ENCODE measurements at places on chromosomes 1 and 21.

DNA sequence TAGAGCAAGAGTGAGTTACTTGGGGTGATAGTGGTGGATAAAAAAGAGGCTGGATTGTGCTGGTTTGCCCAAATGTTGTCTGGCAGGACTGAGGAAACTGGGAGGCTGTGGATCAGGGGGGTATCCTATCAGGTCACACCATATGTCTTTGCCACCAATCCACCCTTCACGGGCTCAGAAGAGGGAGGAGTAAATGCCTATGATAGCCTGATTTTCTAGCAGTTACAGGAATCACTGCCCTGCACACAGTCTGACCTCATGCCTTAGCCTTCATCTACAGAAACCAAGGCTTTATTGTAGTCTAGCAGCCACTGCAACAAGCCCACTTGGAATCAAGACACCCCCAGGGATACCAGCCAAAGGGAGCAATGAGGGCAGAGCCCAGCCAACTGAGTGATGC, 51.8 kb downstream of the ATP1A1 start:
- no peak for DNase-seq

DNA sequence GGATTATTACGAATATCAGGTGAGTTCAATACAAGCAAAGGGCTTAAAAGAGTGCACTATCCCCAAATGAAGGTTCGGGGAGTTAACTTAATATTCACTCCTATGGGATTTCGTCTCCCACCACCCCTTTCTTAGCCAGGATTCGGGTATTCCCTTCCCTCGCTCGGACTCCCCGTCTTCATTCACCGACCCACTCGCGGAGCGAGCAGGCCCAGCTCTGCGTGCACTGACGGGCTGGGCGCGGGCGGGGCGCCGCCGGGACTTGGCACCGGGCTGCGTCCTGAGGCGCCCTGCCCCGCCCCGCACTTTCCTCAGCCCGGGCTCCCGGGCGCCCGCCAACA, 7.7 kb upstream of the MPZL1 start:
- DNase-seq: no peak

- no peak for DNase-seq
Measured at GRCh38 chr1:169513208-169513607, 27.5 kb upstream of the SLC19A2 start.

- no peak for DNase-seq
Measured at GRCh38 chr1:160752924-160753323, 13.9 kb downstream of the SLAMF7 start.

- no peak for DNase-seq
Measured at GRCh38 chr1:13922466-13923110, 222.6 kb downstream of the PRDM2 start.

- DNase-seq: no peak
Measured at GRCh38 chr1:32954168-32954567, 10.4 kb downstream of the RNF19B start.

GRCh38 chr1:149846593-149847466, 52.5 kb upstream of the BOLA1 start:
- DNase-seq: no peak

GRCh38 chr21:29640080-29640508, 299.7 kb downstream of the GRIK1 start:
- DNase-seq: no peak

- DNase-seq: no peak
Measured at GRCh38 chr1:18606443-18607288, 24.0 kb upstream of the PAX7 start.

- no peak for DNase-seq
Measured at GRCh38 chr1:70487910-70488665, 77.0 kb downstream of the CTH start.

GRCh38 chr1:51000160-51000559, 30.1 kb downstream of the CDKN2C start:
- no peak for DNase-seq

GRCh38 chr1:41919764-41920397, 1.2 kb upstream of the HIVEP3 start:
- no peak for DNase-seq

DNA sequence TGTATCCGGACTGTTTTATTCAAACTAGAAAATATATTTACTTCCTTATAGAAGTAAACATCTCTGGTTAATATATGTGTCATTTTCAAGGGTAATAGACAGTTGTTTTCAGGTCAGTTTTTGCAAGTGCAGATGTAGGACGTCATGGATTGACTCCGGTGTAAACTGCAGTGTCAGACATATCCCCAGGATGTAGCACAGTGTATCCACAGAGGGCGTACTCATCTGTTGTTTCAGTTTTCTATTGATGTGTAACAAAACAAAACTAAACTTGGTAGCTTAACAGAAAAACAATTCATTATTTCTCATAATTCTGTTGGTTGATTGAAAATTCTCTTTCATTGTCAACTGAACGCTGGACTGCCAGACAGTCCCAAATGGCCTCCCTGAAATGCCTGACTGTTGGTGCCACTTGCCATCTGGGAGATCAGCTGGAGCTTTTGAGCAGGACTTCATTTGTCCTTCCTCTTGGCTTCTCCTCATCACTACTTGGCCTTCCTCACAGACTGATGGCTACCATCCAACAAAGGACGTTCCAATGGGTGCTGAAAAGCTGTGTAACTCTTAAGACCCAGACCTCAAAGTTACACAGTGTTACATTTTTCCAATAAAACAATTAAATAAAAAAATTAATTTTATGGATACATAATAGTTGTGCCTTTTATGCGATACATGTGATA, 181.6 kb downstream of the NCAM2 start:
- DNase-seq: no peak

DNA sequence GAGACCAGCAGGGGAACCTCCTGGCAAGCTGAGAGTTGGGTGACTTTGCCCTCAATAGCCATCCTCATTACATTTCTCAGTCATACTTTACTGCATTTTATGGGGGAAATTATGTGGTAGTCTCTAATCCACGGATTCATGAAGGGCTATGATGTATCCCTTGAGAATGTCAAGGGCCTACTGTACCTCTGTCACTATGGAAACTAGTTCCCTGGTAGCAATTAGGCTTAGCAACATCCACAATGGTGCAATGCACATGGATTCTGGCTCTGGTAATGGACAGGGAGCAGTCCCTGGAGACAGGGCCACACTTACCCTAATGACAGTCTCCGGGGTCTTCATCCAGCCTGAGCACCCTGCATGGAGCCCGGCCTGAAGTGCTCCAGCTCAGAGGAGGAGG, 26.5 kb downstream of the LRRN2 start:
- DNase-seq: no peak

- peak; percentile 70 for DNase-seq
Measured at GRCh38 chr1:204314171-204314892, 45.4 kb downstream of the PLEKHA6 start.

DNA sequence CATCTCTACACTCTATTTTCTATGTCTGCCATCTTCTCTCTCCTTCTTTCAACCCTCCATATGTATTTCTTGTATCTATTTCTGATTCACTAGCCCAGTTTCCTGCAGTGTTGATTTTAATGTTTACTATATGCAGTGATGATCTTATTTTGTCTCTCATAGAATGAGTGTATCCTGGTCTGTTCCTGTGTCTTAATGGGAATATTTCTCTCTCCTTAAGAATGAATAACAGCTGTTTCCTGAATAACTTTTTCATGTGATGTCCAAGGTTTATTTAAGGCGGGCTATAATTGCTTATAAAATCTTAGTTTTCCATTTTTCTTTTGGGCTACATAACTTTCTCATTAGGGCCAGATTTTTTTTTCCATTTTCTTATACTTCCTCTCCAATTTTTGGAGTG, 144.5 kb downstream of the C1orf21 start:
- DNase-seq: no peak

DNA sequence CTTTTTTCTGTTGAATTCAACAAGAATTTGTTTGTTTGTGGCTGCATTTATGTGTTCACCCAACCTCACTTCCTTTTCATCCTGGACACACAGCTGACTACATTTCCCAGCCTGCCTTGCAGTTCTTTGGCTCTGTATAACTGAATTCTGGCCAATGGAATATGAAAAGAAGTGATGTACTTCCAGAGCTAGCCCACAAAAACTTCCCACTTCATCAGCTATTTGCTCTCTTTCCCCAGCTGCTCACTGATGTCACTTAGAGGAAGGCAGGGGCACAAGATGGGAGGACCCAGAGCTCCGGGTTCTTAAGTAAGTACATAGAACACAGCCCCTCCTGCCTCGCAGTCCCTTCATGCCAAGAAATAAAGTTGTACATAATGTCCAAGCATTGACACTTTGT, 235.0 kb upstream of the FGGY start:
- no peak for DNase-seq

DNA sequence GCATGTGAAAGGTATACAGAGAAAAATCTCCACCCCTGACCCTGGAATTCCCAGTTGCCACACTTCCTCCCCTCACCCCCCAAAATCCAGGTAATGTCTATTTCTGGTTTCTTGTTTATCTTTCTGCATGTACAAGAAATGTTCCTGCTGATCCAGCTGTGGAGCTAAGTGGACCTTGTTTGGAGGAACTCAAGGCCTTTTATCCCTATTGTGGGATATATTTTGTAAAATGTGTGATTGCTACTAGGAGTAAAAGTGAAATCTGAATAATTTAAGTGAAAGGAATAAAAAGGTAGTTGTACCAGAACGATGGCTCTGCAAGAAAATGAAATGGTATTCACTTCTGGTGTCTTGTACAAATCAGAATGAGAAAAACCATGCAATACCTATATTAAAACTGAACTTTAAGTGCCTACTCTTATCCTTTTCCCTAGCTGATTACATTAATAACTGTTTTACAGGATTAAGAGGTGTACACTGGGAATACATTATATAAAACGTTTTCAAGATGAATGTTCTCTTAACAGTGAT, 3.0 kb downstream of the SPEN start:
- DNase-seq: no peak

- no peak for DNase-seq
Measured at GRCh38 chr1:245168086-245168485, 13.3 kb downstream of the KIF26B start.

DNA sequence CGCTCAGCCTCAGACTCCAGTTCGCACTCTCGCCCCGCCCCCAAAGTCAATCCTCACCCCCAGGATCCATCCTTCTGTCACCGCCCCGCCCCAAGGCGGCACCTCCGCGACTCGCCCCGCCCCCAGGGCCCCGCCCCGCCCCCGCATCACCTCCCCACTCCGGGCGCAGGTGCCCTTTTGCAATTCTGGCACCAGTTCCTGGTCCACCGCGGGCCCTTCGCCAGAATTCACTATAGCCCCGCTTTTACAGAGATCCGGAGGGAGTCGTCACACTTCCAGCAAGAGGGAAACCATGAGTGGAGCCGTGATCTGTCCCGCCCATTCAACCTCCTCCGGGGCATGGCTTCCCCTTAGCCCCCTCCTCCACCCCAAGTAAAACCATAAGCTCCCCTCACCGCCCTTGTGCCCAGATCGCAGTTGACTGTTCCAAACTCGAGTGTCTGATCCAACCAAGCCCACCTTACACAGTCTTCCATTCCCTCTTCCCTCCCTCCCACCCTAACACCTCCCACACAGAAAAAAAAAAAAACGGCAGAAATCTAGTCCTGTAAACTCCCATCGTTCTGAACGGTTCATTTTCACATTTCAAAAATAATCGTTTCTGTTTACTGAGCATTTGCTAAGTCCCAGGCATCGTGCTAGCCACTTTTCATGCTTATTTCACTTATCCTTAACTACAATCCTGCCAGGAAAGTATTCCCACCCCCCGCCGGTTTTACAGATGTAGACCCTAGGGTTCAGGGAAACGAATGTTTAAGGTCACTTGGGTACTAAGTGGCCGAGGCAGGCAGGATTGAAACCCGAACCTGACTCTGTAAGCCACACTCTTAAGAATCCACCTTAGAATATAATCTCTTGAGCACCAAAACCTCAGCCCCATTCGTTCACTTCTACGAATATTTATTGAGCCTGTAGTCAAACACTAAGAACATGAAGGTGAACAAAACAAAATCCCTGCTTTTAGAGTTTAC, 1.3 kb upstream of the DNAJC16 start:
- DNase-seq: no peak

DNA sequence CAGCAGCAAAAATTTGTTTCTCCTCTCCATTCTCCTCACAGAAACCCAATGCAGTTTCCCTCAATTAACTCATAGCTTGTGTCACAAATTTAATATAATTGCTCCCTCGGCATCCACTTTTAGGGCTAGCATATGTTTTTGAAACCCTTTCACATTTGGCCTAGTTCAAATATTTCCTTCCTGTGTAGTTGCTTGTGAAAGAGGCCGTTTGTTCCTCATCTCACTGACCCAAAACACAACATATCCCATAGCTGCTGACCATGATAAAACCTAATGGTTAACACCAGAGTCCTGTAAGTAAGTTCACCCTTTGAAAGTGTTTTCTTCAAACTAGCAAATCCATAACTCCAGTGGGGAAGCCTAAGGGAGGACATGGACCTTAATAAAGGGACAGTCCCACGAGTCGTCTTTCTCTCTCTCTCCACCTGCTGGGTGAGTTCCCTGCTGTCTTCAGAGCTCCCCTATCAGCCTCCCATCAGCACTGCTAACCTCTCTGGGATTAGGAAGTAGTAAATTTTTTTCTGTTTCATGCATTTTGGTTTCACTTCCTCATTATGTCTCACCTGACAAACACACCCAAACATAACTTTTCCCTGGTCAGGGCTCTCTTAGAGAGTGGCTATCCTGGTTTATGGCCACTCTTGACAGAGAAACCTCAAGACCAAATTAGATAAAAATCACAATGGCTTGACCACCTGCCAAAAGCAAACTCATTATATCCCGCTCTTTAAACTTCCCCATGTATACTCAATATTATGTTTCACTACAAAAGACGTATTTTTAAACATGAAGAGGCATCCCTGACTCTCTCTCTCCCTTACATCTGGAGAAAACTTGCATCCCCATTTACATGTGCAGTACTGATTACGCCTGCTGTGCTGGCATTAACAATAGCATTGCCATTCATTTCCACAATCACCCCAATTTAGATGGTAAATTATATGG, 177.7 kb upstream of the HP1BP3 start:
- DNase-seq: no peak

GRCh38 chr1:16644193-16644481, 22.6 kb downstream of the RNU1-3 start:
- DNase-seq: no peak

DNA sequence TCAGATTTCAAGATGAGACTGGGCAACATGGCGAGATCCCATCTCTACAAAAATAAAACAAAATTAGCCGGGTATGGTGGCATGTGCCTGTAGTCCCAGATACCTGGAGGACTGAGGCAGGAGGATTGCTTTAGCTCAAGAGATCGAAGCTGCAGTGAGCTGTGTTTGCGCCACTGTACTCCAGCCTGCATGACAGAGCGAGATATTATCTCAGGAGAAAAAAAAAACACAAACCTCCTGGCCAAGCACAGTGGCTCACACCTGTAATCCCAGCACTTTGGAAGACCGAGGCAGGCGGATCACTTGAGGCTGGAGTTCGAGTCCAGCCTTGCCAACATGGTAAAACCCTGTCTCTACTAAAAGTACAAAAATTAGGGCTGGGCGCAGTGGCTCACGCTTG, 42.8 kb downstream of the XKR8 start:
- DNase-seq: no peak

GRCh38 chr1:152770411-152770810, 4.5 kb upstream of the LCE1F start:
- no peak for DNase-seq

- no peak for DNase-seq
Measured at GRCh38 chr1:192789871-192790270, 19.0 kb upstream of the RGS2 start.

Measured in NCI-H1417 treated with DMSO at 0.1 percent for 48 hours (cell line).